ENCODE measurements at places on chromosomes 3 and 15.
A peak's percentile ranks its signal among the peaks of the same experiment; 100 is the strongest.

GRCh38 chr3:120503727-120504616 is 53.2 kb upstream of the FSTL1 start:
- no peak for DNase-seq

DNA sequence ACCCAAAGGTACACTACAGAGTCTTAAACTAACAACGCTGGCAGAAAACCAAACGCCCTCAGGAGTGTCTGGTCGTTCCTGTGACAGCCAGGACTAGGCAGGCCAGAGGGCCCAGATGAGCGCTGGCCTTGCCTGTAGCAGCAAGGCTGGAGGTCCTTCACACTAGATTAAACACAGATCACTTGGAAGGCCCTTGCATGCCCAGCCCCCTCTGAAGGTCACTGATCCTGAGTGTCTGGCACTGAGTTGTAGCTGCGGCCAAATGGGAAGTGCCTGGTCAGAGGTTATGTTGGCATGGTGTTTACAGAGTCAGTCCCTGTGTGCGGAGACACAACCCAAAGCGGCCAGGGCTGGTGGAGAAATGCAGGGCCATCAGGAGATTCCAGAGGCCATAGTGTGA is 58.9 kb downstream of the ZNF621 start:
- no peak for DNase-seq

DNA sequence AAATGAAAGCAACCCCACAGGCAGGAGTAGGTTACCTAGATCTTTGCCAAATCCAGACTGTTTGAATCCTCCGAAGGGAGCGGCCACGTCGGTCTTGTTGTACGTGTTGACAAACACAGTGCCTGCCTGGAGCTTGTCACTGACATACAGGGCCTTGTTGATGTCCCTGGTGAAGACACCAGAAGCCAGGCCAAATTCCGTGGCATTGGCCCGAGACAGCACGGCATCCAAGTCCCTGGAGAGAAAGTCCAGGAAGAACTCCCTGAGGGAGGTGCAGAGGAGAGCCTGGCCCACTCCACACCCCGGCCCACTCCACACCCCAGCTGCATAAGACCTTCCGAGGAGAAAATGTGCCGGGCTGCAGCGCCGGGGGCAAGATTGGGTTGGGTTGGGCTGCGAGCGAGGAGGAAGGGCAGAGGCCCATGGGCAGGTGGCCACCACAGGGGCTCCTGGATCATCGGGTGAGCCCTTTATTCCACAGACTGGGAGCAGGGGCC is 21.8 kb upstream of the SLC41A3 start:
- peak; percentile 53 for DNase-seq

- no peak for DNase-seq
These were observed 26.4 kb downstream of the HACD3 start for GRCh38 chr15:65556622-65557021.

DNA sequence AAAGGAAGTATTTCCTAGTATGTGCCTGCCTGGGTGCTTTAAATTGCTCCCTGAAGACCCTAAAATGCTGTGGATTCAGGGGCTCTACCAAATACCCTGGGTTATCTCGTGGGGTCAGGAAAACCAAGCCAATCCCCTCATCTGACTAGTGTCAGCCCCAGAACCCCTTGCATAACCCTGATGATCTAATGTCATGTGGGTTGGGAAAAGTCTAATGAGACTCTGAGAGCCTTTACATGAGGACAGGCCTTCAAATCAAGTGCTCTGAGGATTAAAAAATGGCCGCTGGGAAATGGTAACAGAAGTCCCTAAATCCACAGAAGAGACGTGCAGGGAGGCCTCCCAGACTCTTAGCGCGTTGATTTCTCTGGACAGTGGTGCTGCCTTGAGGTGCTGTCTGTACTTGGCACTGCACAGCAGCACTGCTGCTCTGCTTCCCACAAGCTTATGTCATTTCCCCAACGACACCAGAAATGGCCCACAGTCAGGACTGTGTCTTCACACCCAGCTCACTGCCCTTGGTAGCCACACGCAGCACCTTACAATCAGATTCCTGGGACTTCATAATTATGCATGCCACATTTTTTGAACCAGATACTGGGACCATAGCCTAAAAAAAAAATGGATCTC is 16.6 kb downstream of the EIF4E3 start:
- DNase-seq = no peak

DNA sequence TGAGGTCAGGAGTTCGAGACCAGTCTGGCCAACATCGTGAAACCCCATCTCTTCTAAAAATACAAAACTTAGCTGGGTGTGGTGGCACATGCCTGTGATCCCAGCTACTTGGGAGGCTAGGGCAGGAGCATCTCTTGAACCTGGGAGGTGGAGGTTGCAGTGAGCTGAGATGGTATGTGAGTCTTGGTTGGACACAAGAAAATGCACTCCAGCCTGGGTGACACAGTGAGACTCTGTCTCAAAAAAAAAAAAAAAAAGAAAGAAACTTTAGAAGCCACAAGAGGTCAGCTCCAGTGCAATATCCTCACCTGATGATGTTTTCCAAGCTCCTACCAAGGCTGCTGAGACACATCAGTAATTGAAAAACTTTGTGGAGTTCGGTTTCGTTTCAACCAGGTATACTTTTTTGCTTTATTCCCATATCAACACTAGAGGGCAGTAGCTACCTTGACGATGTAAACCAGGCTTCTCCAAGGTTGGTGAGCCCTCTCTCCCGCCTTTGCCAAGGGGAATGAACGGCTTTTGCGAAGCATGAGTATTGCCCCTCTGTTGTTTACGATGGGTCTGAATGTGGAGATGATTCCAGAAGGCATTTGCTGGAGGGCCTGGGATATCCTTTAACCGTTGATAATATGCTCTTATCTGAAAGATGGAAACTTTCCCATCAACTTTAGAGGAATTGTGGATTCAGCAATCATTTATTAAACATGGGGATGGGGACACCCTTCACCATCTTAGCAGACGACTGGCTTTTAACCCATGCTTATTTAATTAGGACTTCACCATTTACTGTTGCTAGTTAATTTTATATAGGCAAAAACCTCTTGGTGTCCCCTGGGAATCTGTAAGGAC is 202.8 kb downstream of the SV2B start:
- DNase-seq = no peak

DNA sequence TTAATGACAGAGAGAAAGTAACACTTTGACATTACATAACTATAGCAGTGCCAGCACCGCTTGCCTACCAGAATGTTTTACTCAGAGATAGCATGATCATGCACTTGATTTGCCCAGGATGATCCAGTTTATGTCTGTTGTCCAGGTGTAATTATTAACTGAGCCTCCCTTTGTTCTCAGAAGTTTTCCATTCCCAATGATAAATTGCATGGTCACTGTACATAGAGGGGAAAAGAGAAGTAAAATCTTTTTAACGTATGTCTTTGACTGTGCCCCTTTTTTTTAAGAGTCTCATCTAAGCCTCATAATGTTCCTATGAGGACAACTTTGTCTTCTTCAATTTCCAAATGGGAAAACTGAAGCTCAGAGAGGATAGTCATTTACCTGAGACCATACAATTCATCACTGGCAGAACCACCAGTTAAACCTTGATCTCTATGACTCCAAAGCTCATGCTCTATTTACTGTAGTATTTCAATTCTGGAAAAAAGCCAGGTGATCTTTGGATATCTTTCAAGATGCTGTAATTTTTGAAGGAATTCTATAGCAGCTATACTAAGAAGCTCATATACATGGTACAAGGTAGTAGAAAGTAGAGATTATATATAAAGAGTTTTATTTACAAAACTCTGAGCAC is 25.1 kb downstream of the C3orf85 start:
- DNase-seq = no peak

DNA sequence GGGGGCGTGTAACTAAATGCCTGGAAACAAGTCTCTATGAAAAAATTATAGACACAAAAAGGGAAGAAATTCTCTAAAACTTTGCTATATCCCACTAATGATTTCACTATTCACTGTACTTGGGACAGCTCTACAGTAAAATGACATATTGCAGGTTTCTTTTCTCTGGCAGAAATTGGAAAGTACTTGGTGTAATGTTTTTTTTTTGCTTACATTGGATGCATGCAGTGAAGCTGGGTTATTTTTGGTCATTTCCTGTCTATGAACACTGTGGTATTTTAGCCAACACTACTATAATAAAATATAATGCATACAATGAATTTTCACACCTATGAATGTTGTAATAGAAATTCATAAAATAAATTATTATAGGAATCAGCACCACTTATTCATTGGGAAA is 109.7 kb downstream of the LRRC49 start:
- DNase-seq = no peak

DNA sequence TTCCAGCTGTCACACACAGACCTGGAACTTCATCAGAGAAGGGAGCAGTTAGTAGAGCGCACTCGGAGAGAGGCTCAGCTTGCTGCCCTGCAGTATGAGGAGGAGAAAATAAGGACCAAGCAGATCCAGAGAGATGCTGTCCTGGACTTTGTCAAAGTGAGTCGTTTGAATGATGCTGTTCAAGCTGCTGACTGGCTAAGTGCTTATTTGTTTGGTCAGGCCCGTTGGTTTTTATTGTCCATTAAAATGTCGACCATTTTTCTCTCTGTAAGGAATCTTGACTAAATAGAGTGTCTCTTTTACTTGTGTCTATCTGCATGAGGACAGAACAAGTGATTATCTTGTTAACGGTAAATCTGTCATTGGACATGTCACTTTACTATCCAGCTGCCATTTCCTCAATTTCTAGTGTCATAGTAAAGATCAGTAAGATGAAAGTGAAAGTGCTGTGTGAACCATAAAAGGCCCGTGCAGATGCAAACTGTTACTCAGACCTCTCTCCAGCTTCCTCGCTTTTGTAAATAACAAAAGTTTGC is 56.9 kb downstream of the LRCH3 start:
- DNase-seq = no peak

DNA sequence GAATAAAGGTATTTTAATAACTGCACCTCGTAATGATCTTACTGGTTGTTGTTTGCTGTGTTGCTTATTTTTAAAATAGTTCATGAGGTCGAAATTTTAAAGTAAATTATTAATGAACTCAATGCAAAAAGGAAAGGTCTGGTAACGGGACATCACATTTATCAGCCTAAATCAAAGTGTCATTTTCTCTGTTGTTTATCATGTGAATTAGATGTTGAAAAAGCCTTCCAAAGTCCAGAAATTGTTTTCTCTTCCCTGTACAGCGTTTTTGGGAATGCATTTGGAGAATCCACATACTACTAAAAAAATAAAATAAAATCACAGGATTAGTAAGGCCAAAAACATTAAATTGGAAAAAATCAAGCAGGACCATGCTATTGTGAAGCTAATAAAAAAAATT is 339.2 kb upstream of the NECTIN3 start:
- no peak for DNase-seq

DNA sequence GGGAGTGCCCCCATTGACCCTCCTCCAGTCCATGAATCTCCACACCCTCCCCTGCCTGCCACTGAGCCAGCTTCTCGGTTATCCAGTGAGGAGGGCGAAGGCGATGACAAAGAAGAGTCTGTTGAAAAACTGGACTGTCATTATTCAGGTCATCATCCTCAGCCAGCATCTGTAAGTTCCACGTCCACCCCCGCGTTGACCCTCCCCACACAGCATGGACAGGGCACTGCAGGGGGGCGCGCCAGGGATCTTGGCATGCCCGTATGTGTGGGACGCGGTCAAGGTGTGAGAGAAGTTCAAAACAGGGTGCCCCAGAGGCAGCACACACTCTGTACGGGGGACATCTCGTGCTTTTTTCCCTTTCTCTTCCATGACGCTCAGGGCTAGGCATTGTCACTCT is 33.1 kb downstream of the PSMD6 start:
- DNase-seq = no peak

DNA sequence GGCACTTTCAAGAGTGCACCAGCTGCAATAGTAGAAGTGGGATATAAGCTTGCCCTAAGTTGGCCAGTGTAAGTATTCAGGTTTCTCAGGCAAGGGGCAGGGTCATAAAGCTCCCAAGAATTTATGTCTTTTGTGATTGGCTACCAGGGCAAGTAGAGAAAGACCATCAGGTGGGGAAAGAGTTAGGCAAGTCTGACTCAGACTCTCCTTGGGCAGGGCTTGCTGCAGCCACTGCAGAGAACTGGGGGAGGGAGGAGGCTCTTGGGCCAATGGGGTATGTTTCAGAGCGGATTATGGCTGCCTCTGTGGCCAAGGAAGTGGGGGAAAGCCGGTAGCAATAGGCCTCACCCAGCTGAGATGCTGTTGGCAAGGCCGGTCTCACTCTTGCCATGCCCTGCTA is 44.6 kb upstream of the SLC25A36 start:
- no peak for DNase-seq

DNA sequence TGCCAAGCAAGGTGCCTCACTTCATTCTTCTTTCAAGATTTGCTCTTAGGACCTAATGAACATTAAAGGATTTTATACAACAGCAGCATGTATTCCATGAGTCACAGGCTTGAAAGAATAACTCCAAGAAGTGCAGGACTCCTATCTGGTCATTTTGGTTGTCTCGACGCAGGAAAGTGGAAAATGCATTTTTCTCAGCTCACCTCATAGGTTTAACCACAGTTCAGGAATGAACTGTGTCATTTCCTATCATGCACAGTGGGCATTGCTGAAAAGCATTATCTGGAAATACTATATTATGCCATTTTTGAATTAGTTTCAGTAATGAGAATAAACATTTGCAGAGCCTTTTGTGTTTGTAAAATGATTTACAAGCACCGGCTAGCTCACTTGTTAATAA is 98.7 kb upstream of the BFSP2 start:
- no peak for DNase-seq

- no peak for DNase-seq
These were observed 472.5 kb upstream of the MCTP2 start for GRCh38 chr15:93758824-93759223.

DNA sequence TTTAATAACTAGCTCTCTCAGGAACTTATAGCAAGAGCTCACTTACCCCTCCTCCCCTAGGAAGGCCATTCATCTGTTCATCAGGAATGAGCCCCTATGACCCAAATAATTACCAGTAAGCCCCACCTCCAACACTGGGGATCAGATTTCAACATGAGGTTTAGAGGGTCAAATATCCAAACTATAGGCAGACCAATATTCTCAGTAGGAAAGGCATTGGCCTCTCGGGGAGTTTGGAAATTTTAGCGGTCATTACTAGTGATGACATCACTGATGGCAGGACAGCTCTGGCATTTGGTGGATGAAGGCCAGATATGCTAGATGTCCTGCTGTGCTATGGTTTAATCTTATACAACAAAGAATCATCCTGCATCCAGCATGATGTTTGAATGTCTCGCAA is 15.2 kb upstream of the CD47 start:
- DNase-seq = no peak

DNA sequence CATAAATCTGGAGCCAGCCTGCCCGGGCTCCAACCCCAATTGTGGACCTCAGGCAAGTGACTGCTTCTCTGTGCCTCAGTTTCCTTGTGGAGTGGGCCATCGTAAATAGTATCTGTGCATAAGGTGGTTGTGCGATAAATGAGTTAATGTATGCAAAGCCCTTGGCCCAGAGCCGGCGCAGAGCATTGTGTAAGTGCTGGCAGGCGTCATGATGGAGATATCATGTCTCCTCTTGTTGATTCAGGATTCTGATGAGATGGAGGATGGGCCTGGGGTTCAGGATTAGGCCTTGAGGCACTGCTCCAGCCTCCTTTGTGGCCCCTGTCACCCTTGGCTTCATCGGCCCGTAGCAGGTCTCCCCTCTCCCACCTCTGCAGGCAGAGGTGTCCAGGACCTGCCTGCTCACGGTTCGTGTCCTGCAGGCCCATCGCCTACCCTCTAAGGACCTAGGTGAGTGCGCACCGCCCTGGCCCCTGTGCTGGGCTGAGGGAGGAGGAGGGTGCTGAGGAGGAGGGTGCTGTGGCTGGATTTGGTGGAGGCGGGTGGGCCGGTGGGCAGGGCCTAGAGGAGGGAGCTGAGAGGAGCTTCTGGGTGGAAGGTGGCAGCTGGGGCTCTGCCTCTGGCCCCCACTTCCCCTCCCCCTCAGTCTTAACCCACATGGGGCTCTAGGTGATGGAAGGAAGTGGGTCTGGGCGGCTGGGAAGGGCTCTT is 1.3 kb downstream of the PLA2G4B start:
- DNase-seq = no peak

GRCh38 chr15:29736744-29737020 is 85.6 kb downstream of the TJP1 start:
- DNase-seq = no peak

Measured in tibial artery (tissue), 4 donors.